ENCODE measurements at places on chromosomes 7 and 10.

- no peak for DNase-seq
Measured at GRCh38 chr7:17038783-17039170, 157.0 kb upstream of the AGR3 start.

GRCh38 chr10:5789626-5790025 lies 23.6 kb downstream of the GDI2 start:
- DNase-seq: no peak

DNA sequence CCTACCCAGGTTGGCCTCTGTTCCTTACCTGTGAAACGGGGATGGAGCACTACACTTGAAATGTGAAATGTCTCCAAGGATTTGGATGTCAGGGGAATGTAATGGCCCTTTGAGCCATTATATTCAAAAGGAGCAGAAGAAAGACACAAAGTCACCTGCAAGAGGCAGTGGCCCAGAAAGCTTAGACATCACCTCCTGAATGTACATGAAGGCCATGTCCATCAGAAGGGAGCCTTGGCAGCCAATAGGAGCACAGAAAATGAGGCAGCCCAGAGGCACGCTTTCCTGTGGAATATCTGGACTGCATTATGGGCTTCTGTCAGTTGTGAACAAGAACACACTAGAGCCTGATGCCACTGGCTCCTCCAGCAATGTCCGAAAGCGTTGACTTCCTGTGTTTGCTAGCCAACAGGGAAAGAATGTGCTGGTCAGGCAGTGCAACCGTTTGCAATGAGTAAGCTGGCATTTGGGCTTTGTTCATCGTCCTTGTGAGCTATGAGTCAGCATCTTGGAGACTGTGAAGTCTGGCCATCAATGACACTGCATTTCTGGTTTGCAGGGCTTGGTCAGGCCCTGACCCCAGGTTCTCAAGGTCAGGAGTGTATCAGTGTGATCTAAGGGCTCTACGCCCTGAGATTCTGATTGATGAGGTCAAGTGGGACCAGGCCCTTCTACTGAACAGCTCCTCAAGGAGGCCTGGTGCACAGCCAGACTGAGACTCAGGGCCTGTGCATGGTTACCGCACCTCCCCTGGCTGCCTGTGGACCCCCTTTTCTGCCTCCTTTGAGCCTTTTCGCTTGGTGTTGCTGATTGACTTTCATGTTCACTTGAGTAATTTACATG lies 222.4 kb downstream of the RPS24 start:
- peak; percentile 27 for DNase-seq

GRCh38 chr7:128215739-128216138 lies 25.3 kb upstream of the LEP start:
- DNase-seq: no peak

- no peak for DNase-seq
Measured at GRCh38 chr7:216360-217300, 24.3 kb downstream of the FAM20C start.

DNA sequence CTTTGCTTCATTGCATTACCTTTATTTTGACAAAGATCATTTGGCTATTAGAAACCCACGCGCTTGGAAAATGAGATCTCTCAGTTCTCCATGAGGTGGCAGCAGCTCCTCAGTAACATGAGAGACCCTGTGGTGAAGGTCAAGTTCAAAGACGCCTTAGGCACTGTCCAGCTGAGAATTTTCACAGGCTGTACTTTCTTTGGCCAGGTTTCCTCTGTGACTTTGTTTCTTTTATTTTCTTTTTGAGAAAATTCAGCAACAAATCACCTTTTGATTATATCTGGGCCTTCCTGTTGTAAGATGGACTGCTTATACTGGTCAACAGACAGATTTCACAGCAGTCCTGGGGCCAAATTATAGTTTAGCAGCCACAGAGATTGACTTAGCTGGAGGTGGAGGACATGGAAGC lies 54.5 kb downstream of the RAB18 start:
- DNase-seq: no peak

DNA sequence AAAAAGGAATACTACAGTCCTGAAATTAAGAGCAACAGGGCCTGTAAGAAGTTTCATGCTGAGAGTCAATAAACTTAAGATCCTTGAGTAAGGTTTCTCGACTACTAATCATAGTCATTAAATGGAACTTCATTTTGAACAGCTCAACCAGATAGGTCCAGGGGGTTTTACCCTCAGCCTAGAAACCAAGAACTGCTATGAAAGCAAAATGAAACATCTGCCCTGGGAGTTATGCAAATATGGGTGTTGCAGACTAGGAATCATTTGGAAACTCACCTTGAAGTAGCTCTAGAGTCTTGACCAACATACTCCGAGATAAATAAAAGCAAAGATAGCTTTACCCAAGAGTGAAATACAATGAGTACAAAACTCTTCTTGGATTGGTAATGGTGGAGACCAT lies 128.0 kb downstream of the HGF start:
- DNase-seq: no peak

DNA sequence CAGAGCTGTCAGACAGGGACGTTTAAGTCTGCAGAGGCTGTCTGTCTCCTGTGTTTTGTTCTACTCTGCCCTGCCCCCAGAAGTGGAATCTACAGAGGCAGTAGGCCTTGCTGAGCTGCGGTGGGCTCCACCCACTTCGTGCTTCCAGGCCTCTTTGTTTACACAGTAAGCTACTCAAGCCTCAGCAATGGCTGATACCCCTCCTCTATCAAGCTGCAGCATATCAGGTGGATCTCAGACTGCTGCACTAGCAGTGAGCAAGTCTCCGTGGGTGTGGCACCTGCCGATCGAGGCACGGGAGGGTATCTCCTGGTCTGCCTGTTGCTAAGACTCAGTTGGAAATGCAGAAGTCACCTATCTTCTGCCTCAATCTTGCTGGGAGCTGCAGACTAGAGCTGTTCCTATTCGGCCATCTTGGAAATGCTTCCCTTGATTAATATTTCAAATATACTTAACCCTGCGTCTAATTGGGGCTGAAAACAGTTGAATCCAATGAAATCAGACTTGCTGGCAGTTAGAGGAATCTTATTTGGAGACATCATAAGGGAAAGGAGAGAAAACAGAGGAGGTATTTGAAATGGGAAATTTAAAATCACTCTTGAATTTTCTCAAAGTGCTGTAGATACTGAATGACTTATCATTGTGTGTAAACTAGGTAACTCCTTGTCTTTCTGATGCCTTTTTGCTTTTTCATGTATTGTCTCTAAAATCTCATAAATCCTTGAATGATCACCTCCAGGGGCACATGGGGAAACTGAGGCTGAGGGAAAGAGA lies 13.8 kb upstream of the CYP3A5 start:
- DNase-seq: no peak

DNA sequence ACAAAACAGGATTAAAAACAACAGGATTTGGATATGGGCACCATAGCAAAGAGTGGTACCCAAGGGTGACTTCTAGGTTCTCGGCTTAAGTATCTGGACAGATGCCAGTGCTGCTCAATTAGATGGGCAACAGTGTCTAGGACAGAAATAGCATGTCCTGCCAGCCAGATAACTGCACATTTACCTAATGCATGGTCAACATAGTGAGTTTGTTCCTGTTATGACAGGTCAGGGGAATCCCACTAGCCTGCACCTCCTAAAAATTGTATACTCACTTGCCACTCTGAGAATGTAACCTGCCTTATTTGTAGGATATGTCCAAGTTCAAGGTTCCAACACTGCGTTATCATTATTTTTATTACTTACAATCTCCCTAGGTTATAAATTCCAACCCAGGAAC lies 471.7 kb downstream of the GRM8 start:
- DNase-seq: no peak

DNA sequence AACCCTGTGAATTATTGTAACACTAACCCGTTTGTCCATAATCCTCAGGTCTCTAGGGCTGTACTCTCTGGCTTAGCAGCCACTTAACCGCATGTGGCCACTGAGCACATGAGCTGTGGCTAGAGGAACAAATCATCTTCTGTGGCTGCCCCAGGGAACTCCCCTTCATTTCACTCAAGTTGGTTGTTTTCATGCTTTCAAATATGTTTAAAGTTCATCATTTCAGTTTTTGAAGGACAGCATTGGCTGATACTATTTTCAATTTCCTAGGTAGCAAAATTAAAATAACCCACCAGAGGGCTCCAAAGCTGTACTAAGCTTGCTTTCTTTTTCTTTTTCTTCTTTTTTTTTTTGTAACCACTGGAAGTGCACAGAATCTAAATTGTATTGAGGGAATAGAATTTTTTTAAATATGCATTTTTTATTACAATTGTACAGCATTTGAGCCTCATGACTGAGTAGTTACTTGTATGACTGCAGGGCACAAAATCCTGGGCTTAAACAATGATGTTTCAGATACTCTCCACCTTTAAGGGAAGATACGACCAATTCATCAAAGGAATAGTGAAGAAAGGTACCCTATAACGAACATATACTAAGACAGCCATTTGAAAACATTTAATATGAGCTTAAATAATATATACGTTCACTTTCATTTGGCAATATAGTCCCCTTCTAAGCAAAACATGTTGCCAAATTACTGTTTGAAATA lies 38.6 kb downstream of the MRC1 start:
- peak; percentile 5 for DNase-seq

DNA sequence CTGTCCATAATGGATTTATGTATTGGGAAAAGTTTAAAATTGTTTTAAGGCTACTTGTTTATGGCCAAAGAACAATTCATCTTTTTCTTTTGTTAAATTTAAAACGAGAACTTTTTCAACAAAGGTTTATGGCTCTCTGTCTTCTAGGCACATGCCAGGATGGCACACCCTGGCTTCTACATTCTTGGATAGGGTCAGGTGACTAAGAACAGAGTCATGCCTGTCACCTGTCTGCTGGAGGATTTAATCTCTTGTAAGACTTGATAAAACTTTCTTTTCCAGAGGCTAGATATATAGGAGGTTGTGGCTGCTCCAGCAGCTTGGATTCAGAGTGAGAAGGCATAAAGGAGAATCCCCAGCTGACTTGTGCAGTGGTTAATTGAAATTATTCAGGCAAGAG lies 915.4 kb downstream of the GATA3 start:
- DNase-seq: no peak

DNA sequence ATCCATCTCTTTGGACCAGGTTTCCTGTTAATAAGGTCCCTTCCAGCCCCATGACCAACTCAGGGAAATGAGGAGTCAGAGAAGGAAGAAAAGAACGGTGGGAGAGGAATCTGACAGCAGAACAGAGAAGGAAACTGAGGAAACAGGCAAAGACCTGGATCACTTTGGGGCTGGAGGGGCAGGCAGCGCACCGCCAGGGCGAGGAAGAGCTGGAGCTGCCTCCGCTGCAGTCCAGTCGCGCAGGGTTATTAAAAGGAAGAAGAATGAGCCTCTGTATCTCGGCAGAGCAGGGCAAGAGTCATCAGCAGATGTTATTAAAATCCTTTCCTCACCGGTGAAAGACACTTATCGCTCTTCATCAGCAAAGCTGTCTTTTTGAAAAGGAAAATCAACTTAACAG lies 37.7 kb upstream of the R3HCC1L start:
- no peak for DNase-seq

DNA sequence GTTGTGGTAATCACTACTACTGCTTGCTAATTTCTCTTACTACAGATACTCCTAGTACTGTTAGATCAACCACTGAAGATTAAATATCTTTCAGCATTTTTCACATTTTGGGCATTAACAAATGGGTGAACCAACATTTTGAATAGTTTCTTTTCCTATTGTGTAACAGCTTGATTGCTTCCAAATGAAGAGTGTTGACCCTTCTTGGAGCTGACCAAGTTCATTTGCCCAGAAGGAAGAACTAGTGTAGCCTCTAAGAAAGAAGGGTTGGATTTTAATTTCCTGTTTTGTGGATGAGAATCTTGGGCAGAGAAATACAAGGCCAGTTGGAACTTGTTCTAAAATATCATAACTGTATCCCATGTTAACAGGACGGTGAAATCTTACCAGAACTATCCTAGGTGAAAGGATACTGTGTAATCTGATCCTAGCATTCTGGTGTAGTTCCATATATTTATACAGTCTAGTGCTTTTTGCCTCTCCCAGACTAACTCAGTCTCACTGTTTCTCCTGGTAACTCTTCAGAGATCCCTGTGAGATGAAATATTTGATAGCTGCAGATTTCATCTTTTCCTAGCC lies 37.3 kb downstream of the SND1 start:
- no peak for DNase-seq

DNA sequence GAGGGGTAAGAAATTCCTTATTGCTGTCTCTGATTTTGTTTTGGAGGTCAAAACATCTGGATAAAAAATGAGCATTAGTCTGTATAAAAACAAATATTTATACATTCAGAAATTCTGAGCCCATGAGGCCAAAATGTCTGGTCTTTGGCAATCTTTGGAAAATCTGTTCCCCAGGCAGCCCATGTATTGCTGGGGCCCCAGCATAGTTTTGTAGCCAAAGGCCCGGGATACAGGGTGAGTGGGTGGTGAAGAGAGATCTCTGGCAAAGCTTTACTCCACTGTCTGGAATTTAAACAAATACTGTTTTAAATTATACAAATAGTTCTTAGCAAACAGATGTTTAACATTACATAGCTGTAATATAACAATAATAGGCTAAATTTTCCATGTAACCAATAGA lies 134.7 kb upstream of the GALNT17 start:
- no peak for DNase-seq

DNA sequence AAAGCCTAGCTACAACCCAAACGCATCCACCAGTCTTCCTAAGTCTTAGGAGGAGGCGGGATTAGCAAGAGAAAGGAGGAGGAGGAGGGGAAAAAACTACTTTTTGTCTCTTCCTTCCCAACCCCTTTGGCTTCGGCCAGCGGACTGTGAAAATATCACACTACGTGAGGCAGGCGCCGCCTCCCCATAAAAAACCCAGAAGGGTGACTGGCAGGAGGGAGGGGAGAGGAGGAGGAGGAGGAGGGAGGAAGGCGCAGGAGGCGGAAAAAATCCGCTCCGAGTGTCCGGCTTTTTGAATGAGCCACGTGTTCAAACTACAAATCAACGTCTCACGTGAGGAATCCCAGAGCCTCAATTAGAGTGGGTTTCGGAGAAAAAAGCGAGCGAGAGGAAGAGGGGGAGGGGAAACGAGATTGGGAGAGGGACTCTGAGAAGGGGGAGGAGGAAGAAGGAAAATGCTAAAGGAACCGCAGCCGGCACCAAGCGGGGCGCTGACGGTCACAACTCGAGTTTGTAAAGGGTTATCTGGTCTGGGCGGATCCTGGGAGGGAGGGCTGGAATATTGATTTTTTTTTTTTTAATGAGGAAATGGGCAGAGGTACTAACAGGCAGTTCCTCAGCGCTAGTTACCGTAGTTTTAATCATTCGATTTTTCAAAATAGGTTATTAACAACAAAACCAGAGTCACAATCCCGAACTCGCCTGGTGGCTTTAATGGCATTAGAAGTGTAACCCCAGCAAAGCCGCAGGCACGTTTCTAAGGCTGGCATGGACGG lies at the start of gene IGF2BP3:
Gene IGF2BP3, minus strand, starts transcription at position 162 of the 776 bp plus-strand sequence. CDS start 381 bp downstream, outside the sequence.
- DNase-seq: no peak

DNA sequence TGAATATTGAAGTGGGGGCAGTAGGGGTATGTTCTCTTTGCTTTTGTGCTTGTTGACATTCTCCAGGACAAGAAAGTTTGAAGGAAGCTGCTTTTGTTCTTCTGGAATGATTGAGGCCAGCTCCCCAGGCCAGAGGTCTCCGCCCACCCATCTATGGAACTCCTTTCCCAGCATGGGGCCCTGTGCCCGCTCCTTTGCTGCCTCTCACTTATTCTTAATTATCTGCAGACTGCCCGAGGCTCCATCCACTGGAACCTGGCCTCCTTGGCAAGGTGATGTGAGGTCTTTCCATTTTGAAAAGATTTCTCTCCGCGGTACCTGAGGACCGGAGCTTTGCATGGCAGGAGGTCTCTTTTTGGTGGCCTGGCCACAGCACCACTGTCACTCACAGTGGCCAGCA lies 39.3 kb upstream of the MKI67 start:
- no peak for DNase-seq

Data from caudate nucleus (tissue), 63 donors.